ENCODE measurements at places on chromosomes 7 and 10.

- DNase-seq: no peak
Observed at GRCh38 chr10:61900829-61901792, at the start of gene ARID5B. Gene ARID5B, plus strand, starts transcription at chr10:61901699. Its CDS starts 11 bp downstream, at chr10:61901710.

- DNase-seq: no peak
Observed at GRCh38 chr10:129272176-129272575, 194.9 kb upstream of the MGMT start.

GRCh38 chr7:132755538-132756483, 179.5 kb upstream of the PLXNA4 start:
- no peak for DNase-seq

GRCh38 chr10:37488792-37489657, 363.6 kb downstream of the ANKRD30A start:
- no peak for DNase-seq

- no peak for DNase-seq
Observed at GRCh38 chr7:106405697-106406141, 120.9 kb upstream of the NAMPT start.

GRCh38 chr7:157020514-157021070, 10.1 kb upstream of the MNX1 start:
- DNase-seq: no peak

GRCh38 chr7:51121931-51122425, 194.6 kb downstream of the COBL start:
- DNase-seq: no peak

- no peak for DNase-seq
Observed at GRCh38 chr10:17179002-17179401, 22.5 kb downstream of the TRDMT1 start.

GRCh38 chr10:75103881-75104686, 7.4 kb upstream of the SAMD8 start:
- DNase-seq: no peak

- DNase-seq: no peak
Observed at GRCh38 chr10:72014197-72014596, 50.0 kb downstream of the CHST3 start.

- DNase-seq: no peak
Observed at GRCh38 chr7:39125846-39126245, 148.1 kb downstream of the POU6F2 start.

GRCh38 chr7:95126053-95126709, 198.2 kb downstream of the PON1 start:
- DNase-seq: no peak

DNA sequence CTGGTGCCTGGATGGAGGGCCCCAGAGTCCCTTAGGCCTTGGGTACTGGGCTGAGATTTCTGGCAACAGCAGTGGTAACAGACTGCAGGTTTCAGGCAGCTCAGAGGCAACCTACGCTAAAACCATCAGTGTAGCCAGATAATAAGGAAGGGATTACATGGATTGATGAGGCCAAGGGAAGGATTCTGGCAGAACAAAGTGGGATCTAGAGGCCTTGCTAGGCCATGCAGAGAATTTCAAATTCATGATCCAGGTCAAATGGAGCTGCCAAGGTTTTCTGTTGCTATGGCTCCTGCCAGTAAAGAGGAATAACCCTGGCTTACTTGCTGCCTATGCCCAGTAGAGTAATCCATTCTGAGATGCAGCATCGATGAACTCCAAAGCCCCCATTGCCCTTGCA, 445.7 kb downstream of the ADRA2A start:
- no peak for DNase-seq

- no peak for DNase-seq
Observed at GRCh38 chr10:1372212-1372611, 316.0 kb downstream of the WDR37 start.

GRCh38 chr7:137909042-137909441, 62.3 kb upstream of the DGKI start:
- no peak for DNase-seq

GRCh38 chr7:64277630-64278029, 36.1 kb upstream of the ZNF736 start:
- no peak for DNase-seq

GRCh38 chr10:84478151-84478550, 149.8 kb downstream of the CCSER2 start:
- no peak for DNase-seq

GRCh38 chr7:73829505-73829904, 1.3 kb upstream of the CLDN4 start:
- no peak for DNase-seq

- DNase-seq: no peak
Observed at GRCh38 chr10:35276889-35277288, 59.4 kb upstream of the CCNY start.

- no peak for DNase-seq
Observed at GRCh38 chr10:63628526-63629362, 107.5 kb downstream of the REEP3 start.

GRCh38 chr10:78320506-78320905, 286.8 kb downstream of the RPS24 start:
- DNase-seq: no peak

- no peak for DNase-seq
Observed at GRCh38 chr10:16602104-16602775, 80.6 kb upstream of the C1QL3 start.

- no peak for DNase-seq
Observed at GRCh38 chr7:102427019-102427405, 6.4 kb upstream of the ORAI2 start.

GRCh38 chr10:47049056-47049851, 138.0 kb downstream of the PTPN20 start:
- DNase-seq: no peak

DNA sequence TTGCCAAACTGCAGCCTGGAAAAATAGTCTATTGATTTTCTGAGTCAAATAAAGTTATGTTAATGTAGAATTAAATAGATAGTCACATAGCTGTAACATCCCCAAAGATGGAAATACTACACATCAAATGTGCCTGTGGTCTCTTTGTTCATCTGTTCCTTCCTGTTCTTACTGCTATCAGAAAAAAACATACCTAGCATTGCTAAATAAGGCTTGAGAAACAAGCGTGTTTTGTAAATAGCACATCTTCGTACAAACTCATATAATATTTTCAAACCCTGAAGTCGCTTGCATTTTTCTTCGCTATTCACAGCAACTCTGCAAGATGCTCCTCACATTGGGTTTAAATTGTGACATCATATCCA, 116.1 kb downstream of the KLF6 start:
- DNase-seq: no peak

- no peak for DNase-seq
Observed at GRCh38 chr7:133547981-133548380, 295.1 kb downstream of the EXOC4 start.

GRCh38 chr10:33092596-33092995, 134.6 kb upstream of the ITGB1 start:
- no peak for DNase-seq

- DNase-seq: no peak
Observed at GRCh38 chr7:39527951-39528350, 38.3 kb upstream of the YAE1 start.

- DNase-seq: no peak
Observed at GRCh38 chr10:1417574-1417973, 319.8 kb downstream of the ADARB2 start.

DNA sequence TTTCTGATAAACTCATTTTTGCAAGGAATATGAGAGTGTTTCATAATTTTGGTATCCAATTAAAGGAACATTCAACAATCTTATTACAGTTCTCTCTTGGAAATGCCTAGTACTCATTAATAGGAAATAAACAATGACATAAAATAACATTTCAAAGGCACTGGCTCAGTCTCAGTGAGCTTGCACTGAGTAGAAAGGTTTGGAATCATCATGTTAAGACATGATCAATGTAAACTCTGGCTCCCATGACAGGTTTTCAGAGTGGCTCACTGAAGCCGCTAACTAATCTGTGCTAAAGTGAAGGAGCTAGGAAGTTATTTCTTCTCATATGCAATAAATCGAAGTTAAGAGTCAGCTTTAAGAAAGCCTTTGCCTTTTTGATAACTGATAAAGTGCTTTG, 203.3 kb upstream of the HGF start:
- DNase-seq: no peak

- no peak for DNase-seq
Observed at GRCh38 chr7:116443101-116443523, 56.4 kb upstream of the CAV2 start.
